Fibroblast of upper back skin (primary cell): ENCODE measurements at places on chromosomes 12 and 14.
A peak's percentile ranks its signal among the peaks of the same experiment; 100 is the strongest.

GRCh38 chr14:25909045-25909747, 688.6 kb downstream of the NOVA1 start:
- DNase-seq, result no peak

GRCh38 chr12:57008178-57008577, 1.8 kb upstream of the ZBTB39 start:
- DNase-seq, result peak; percentile 69

GRCh38 chr14:74525361-74525851, 31.8 kb downstream of the ISCA2 start:
- DNase-seq, result no peak

DNA sequence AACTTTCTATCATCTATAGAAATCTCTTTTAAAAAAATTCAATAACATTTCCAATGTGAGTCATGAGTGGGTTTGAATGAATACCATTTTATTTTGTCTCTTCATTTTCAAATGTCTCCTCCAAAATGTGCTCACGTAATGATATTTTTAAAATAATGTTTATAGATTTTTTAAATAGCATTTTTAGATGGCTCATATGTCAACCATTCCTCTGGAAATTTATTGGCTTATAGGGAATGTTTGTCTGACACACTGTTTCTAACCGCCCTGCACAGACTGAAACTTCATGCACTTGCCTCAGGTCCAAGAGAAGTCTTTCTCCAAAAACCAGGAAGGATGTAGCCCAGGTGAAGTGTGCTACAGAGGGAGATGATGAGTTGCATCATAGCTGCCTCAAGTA, 88.8 kb upstream of the PLEKHG7 start:
- no peak for DNase-seq

DNA sequence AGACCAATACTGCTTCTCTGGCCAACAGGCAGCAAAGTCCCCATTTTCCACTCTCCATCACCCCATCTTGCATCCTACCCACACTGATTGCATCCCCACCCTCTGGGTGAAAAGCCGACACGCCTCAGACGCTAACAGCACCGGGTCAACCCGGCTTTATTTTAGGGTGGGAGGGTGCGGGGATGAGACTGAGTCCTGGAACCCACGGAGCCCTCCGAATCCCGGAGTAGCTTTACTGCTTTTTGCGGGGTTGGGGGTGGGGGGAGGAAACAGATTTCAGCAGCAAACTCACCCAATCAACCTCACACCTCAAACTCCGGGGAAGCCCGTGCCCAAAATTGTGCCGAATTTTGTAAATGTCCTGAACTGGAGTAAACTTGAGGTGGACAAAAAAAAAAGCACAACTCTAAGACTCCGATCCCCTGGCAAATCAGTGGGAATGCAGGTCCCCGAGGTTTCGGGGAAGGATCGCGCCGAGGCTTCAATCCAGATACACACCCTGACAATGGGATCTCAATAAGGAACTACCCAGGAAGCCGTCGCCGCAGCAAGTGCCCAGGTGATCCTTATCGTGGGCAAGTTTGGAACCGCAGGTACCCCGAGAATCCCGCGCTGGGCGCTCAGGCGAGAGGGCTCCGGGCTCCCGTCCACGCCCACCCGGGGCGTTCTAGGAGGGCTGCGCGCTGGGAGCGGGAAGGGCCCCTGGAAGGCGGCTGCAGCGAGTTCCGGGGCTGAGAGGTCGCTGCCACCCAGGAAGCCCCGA, 1.1 kb downstream of the GCH1 start:
- DNase-seq, result no peak

DNA sequence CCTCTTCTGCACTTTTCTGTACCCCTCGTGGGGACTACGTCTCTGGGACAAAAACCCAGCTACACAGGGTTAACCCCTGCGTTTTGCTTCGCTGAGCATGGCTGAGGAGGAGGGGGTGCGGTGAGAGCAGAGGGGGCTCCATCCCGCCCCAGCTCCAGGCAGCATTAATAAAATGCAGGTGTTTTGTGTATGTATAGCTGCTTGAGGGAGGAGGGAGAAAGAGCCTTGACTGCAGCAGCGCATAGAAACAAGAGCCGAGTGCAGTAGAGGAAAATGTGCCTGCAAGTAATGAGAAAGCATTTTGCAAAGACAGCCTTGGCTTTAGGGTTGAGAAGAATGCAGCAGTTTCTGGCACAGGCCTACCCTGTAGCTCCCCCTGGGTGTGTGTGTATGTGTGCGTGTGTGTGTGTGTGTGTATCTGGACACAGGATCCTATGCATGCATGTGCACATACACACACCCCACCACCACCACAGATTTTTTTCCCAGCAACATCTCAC, 103.9 kb downstream of the ZFP36L1 start:
- peak; percentile 96 for DNase-seq

- no peak for DNase-seq
Observed at GRCh38 chr12:57808351-57808750, 10.2 kb downstream of the AVIL start.
